ENCODE measurements at places on chromosomes 5 and 9.

DNA sequence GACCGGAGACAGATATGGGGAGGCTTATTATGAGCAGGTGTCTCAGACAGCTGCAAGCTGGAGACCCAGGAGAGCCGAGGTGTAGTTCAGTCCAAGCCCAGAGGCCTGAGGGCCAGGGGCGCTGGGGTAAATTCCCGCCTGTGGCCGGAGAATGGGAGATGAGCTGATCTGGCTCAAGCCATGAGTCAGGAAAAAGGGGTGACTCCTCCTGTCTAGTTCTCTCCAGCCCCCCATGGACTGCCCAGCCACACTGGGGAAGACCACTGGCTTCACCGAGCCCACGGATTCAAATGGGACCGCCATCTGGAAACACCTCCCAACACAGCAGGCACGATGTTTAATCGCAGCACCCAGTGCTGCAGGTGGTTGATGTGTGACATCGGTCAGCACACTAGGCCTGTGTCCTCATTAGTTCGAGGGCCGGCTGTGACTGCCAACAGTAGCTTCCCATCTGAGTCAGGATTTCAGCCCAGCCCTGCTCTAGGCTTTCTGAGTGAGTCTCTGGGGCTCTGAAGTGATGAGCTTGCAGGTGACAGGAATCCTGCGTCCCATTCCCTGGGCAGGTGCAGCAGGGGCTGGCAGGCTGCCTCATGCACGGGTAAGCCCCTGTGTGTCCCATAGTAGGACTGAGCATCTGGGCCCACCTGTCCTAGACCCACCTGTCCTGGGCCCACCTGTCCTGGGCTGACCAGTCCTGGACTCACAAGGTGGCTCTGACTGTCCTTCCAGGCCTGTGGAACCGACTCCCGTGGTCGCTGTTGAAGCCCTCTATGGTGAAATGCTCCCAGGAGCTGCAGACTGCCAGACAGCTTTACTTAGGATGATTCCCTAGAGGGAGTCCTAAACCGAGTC, 49.7 kb downstream of the AHRR start:
- no peak for DNase-seq

DNA sequence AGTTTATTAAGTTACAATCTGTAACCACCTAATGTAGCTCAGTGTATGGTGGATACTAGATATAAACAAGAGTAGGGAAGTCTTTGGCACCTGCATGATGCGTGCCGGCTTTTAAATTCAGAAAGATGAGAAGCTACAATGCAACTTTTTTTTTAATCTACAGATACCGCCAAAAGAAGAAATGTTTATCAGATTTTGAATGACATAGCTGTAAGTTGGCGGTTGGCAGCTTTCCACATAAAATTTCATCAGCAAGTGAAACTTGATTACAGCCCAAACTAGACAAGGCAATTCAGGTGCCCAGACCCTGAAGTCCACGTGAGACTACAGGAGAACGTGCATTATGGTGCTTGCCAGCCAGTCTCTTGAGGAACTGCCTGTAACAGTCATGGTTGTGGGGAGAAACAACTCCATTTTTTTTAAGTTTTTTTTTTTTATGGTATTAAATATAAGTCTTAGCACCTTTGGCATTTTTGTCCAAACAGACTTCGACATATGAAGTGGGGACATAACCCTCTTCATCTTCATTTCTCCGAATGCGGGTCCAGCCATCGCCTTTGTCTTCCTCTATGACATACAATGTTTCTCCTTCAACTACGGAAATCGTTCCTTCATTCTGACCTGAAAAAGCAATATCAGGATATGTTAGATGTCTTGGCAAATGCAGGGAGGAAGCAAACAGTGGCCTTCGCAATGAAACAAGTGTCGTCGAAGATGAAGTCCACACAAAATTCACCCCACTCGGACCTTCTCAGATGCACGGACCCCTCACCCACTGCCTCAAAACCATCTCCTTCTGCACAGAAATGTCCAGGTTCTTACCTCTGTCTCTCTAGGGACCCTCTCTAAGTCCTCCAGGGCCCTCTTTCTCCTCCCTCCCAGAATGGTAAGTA, 60.4 kb downstream of the USP20 start:
- DNase-seq, result no peak

DNA sequence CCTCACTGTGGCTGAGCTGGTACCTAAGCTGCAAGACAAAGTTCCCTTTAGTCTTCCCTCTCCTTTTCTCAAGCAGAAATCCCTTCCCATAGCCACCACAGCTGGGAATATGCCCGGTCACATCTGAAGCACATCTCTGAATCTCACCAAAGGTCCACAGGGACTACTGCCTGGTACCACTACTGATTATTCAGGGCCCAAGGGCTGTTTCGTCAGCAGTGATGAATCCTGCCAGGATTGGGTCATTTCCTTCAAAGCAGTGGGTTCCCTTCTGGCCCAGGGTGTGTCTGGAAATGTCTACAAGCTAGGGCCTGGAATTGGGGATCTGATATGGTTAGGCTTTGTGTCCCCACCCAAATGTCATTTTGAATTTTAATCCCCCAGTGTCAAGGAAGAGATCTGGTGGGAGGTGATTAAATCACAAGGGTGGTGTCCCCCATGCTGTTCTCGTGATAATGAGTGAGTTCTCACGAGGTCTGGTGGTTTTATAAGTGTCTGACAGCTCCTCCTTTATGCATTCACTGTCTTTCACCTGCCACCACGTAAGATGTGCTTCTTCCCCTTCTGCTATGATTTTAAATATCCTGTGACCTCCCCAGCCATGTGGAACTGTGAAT, 83.2 kb upstream of the FST start:
- DNase-seq, result no peak

- DNase-seq, result peak; percentile 84
These were observed 626 bp upstream of the FST start for GRCh38 chr5:53479590-53480415.

DNA sequence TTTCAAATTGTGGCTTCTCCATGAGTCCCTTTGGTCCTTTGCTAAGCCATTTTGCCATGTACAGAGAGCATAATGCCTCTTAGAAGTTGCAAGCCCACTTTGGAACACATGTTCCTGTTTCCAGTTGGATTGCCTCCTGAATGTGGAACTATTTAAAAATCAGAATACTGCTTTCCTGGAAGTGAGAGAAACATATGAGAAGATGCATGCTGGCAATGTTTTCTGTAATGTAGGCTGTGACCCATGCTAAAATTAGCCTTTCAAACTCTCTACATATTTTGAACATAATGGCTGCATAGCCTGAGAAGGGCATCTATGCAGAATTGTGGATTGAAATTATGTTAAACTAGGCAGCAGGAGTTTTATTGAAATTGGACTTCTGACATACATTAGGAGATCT, 175.5 kb upstream of the PAPPA start:
- no peak for DNase-seq

DNA sequence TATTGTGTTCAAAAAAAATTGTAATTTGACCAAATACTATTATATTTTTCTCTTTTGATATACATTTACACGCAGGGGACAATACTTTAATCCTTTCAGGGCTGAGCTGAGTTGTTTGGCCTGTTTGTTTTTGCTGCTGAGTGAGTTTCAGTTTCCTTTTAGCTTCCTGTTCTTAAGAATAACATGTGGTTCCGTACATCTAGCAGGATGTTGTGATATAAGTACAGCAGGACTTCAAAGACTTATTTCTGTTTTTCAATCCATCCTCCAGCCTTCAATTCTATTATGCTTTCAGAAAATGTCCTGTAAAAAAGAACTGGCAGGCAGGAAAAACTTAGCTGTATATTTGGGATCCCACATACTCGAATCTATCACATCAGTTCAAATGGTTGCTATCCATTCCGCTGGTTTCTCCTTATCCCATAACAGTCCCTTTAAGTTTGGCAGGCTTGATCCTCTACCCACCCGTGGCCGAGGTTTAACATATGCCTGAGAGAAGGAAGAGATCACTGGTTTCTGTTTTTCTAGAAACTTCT, 1037.3 kb upstream of the ACO1 start:
- DNase-seq, result no peak

GRCh38 chr5:179262126-179262920, 82.9 kb downstream of the ADAMTS2 start:
- no peak for DNase-seq

DNA sequence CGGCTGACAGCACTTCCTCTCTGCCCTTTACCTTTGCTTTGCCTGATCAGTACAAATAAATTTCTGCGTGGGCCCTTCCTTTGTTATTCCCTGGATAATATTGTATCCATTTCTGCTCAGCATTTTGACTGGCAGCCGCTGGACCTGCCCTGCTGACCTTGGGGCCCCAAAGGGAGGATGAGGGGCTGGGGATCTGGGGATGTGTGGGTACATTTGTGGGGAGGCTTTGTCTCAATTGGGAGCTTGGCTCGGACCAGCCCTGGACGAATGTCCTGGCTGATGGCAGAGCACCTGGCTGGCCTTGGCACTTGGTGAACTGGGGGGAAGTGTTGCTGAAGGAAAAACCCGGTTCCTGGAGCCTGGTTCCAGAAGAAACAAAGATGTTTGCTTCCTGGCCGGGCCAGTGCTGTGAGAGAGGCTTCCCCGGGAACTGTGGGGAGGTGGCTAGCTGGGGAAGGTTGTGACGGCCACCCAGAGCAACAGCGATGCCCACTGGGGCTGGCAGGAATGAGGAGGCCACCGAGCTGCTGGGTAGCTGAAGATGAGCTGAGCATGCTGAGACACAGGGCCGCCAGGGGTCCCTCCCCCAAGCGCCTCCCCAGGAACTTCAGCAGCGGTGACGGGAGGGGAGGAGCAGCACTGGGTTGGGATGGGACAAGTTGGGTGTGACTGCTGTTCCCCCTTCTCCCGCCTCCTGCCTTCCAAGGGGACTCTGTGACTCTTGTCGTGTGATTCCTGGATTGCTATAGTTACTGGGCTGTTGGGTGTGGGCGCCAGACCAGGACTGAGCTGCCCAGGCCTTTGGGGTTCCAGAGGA, 8.4 kb downstream of the LMX1B start:
- no peak for DNase-seq

Measured in trophoblast cell (in vitro differentiated cells and primary cell).